ENCODE measurements at places on chromosomes 1 and 21.

DNA sequence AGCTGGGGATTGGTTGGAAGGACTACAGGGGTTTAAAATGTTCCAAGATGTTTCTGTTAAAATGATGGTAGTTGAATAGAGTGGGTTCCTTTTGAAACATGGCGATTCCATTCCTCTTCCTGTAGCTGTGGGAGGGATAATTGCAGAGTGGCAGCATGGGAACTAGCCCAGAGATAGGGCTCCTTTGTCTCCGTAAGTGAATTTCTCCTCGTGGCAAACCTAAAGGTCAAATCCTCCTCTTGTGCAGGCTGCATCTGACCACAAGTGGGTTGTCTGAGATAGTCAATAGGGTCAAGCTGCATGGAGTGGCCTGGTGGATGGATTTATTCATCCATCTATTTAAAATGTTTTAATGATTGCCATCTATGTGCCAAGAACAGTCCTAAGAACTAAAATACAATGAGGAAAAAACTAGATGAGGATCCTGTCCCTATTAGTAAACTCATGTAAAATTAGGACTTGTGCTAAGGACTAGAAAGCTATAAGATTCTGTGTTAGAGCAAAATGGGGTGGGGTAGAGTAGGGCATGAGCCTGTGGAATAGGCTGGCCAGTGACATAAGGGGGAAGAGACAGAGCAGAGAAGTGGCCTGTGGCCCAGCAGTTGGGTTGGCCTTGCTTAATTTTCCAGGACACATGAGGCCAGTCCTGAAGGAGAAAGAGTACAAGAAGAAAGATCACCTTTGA, 89.1 kb upstream of the IVNS1ABP start:
- no peak for DNase-seq

- no peak for DNase-seq
Measured at GRCh38 chr1:194215448-194215847, 1029.0 kb upstream of the B3GALT2 start.

DNA sequence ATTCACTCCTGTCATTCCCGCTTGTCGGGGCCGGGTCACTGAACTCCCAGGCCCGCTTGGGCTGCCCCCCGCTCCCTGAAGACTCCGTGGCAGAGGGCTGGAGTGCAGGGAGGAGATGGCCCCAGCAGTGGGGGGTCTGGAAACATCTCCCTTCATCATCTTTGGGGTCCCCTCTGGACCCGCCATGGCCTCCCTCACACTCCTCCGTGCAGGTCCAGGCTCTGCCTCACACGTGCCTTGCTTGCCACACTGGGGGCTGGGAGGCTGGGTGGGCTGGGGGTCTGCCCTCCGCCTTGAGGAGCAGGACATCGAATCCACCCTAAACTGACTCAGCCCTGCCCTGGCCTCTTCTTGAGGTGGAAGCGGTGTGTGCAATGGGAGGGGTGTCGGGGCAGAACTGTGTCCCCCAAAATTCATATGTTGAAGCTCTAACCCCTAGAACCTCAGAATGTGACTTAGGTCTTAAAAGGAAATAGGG, 35.2 kb downstream of the POFUT2 start:
- DNase-seq: no peak

GRCh38 chr21:37342046-37342632, 24.4 kb upstream of the DYRK1A start:
- no peak for DNase-seq

DNA sequence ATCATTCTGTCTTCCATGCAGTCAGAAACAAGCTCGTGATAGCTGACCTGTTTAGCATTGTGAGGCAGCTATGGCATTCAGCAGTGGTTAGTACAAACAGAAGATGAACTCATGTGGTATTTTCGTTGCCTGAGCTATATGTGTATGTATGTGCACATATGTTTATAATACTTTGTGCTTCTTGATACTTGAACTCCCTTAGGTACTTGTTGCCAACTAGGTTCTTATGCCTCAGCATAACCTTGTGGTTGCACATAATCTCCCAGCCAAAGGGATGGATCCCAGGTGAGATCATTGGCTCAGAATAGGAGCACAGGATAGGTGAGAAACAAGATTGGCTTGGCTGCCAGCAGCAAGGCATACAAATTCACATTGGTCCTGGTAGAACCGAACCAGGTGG, 86.1 kb downstream of the VPS26C start:
- no peak for DNase-seq

DNA sequence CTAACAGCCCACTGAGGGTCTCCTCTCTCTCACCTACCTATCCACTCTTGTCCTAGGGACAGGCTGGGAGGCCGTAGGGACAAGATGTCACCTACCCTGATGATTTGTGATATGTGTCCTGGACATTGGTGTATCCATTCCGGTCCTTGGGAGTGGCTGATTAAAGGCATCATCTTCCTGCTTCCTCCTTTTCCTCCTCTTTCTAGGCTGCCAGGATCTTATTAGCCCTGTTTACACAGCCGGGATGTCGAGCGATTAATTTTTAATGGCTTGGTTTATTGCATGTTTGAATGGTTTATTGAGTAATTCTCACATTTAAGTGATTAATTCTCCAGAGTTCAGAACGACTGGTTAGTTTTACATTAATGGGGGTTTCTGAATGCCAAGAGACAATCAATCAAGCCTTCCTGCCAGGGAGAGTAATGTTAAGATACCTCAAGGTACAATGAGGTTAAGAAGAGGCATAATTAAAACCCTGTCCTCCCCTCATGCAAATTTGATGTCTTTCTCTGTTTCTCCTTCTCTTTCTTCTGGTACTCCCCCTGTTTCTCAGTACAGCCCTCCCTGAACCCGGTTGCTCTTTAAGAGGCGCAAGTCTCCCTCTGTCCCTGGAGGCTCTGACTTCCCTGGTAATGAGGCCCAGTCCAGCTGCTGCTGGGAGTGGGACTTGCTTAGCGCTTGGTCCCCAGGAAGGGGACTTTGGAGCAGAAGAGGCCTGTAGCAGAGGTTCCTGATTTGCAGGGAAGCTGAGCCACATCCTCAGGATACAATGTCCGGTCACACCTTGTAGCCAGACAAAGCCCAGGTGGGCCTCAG, 50.9 kb downstream of the ACTL8 start:
- no peak for DNase-seq

DNA sequence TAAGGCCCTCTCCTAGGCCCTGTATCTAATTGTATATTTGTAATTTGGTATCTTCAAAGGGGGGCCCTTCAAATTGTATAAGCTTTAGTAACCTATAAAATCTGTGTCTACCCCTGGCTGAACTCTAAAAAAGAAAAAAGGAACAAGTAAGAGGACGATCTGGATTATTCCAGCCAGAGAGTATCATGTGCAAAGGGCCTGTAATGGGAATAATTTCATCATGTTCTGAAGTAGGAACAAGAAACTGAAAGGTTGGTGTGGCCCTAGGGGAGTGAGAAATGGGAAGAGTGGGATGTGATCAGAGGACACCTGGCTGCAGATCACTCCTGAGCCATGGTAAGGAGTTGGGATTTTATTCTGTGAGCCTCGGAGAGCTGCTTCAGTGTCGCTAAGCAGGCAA, 14.7 kb downstream of the PTAFR start:
- DNase-seq: no peak

GRCh38 chr1:68232289-68233148, at the start of gene WLS:
Gene WLS, minus strand, starts transcription at chr1:68232523. Its CDS starts 224 bp downstream, at chr1:68232299.
- DNase-seq: no peak

DNA sequence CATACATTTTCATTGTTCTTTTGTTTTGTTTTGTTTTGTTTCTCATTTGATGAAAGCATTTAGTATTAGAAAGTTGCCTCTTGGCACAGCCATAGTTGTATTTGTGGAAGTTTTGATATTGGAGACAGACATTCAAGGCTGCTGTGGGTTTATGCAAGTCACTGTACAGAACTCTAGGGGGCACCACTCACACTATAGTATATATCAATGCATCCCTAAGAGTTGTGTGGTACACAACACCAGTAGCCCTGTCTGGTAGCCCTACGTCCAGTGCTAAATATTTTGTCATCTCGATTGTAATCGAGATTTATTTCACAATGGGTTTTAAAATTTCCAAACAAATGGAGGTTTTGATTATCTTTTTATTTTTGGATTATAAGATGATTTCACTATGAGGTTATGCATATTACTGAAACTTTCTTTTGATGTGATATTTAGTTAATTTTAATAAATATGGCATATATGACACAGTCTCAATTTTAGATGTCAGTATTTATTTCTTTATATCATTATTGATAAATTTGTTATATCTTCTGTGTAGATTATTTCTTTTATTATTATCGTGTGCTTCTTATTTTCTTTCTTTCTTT, 112.2 kb downstream of the NR5A2 start:
- DNase-seq: no peak

DNA sequence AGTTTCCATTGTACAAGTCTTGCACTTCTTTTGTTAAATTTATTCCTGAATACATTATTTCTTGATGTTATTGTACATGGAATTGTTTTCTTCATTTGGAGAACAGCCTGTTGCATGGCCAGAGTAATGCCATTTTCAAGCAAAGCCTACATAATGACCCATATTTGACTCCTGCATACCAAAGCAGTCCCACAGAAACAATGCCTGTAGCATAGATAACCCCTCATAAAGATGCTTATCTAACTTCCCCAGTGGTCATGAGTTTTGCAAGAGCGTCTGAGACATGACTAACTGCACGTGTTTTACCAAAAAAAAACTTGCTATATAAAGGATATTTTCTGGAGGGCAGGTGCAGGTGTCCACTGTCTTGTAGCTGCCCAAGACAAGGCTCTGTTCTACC, 30.3 kb upstream of the RLF start:
- no peak for DNase-seq

DNA sequence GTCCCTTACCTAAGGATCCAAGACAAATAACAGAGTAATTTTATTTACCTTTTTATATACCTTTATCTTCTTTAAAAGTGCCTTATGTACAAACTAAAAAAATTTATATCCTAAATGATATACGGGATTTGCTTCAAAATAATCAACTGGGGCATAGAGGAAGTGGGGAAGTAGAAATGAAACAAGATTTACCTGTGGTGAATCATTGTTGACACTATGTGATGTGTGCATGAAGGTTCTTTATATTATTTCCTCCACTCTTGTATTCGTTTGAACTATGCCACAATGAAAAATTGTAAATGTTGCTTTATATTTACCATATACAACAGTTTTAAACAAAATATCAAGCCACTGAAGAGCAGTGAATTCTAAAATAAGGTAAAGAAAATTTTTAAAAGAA, 13.0 kb downstream of the RGS7 start:
- no peak for DNase-seq

DNA sequence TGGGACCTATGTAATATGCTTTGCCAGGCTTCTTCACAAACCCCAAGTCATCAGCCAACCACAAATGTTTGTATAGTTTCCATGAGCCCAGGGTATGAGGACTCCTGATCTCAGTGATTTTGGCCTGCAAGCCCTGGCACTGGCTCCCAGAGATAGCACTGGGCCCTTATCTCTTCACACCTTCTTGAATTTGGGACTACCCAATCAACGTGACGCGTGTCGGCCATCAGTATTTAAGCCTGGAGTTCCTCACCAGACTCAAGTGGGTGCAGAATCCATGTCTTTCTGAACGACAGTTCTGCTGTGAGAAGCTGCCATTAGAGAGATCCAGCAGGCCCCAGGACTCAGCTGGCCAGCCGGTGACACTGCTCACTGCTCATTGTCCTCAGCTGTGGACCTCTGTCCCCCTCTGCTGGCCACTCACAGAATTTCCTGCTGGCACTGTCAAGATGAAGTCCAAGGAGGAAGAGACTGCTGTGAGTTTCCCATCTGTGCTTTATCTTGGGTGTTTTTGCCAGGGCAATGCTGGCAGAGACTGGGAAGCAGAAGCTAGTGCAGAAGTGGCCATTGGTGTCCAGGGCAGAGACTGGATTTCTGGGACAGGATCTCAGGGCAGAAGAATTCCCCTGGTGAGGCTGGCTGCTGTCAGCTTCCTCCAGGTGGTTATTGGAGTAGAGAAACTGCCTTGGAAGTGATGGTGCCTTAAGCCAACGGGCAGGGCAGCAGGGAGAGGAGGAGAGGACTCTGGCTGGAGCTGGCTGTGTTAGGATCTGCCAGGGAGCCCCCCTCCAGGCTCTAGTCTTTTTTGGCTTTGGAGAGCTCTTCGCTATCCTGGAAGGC, 28.4 kb downstream of the TMCC2 start:
- DNase-seq: no peak

GRCh38 chr1:71835442-71835813, 446.9 kb downstream of the NEGR1 start:
- DNase-seq: no peak

- DNase-seq: no peak
Measured at GRCh38 chr1:66048011-66048410, 255.3 kb downstream of the PDE4B start.

GRCh38 chr1:64877151-64877550, 89.2 kb downstream of the JAK1 start:
- DNase-seq: no peak

DNA sequence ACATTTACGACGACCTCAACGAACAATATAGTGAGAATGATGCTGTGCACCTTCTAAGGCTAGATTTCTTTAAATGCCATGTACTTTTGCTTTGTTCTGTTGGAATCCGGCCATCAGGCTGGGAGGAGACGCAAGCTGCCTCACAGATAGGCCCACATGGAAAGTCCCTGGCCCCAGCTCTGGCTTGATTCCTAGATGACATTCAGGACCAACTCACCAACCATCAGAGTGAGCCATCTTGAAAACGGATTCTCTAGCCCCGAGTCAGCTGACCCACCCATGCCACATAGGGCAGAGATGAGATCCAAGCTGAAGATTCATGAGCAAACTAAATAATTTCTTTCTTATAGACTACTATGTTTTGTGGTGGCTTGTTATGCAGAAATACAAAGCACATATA, 164.4 kb downstream of the ZNF281 start:
- no peak for DNase-seq

DNA sequence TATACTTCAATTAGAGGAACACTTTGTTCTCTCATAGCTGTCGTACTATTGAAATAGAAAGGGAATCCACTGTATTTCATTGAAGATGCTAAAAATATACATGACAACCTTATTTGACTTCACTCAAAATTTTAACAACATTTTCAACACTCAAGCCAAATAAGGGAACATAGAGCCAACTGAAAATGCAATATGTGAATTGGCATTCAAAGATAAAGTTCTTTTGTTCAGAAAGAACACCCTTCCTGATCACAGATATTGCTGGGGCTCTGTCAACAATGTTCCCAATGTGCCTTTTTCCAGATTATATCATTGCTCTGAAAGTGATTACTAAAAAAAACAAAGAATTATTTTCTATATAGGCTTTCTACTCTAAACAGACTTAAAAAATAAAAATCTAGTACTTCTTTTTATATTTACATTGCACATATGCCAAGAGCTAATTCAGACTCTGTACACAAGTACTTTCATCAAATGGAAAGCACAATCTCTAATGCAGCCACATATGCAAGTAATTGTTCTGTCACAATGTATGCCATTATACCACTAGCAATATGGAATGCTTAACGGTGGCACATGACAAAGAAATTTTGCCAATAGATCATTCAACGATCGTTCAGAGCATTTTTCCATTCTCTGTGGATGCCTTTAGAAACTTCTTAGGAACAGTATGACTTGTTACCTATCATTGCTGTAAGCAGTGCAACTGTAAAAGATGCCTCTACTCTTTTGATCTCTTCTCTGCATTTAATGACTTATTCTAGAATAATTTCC, 171.0 kb downstream of the EIF4G3 start:
- DNase-seq: no peak
